ENCODE measurements at places on chromosomes 12 and 14.

- DNase-seq: no peak
Measured at GRCh38 chr14:34328178-34328577, 133.9 kb downstream of the SPTSSA start.

GRCh38 chr12:78566456-78566855 lies 298.1 kb upstream of the SYT1 start:
- DNase-seq: no peak

DNA sequence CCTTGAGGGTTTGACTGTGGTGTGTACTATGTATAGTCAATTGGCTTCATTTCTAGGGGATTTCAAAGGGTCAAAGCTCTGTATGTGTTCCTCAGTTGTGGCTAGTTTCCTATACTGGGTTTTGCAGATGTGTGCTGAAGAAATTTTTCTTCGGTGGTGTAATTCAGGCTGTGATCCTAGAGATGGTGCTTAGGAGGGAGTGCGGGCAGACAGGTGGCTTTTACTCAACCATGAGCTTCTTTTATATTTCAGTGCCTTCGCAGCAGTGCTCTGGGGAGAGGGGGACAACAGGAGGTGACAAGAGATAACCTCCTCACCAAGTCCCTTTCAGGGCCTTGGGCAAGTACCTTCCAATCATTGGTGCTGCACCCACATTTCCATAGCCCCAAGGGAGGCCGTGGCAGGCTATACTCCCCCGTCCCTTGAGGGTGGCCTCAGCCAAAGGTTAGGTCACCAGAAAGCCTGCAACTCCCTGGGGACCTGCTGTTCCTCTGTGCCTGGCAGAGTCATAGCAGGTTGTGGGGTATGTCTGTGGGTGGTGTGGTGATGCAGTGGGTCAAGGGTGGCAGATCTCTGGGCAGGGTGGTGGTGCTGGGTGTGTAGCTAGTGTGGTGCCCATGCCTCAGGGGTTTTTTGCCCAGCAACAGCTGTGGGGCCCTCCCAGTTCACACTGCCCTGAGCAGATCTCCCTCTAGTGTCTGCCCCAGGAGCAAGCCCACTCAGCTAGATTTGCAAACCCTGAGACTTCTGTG lies 37.0 kb upstream of the TMX1 start:
- DNase-seq: no peak

- DNase-seq: no peak
Measured at GRCh38 chr14:33542338-33543287, 408.3 kb downstream of the EGLN3 start.

DNA sequence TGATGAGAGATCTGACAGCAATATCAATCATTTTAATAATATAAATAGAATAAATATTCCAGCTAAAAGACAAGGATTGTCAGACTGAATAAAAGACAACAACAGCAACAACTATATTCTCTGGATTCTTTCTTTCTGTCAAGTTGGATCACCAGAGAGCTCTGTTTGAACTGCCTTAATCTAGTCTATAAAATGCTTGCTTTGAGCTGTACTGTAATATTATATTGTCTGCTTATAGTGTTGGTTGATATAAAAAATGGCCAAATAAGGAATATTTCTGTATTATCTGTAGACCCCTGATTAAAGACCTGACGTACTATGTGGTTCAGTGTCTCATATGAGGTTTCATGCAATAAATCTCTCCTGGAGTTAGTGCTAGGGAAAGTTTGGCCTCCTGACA lies 46.3 kb upstream of the CSRP2 start:
- DNase-seq: no peak

DNA sequence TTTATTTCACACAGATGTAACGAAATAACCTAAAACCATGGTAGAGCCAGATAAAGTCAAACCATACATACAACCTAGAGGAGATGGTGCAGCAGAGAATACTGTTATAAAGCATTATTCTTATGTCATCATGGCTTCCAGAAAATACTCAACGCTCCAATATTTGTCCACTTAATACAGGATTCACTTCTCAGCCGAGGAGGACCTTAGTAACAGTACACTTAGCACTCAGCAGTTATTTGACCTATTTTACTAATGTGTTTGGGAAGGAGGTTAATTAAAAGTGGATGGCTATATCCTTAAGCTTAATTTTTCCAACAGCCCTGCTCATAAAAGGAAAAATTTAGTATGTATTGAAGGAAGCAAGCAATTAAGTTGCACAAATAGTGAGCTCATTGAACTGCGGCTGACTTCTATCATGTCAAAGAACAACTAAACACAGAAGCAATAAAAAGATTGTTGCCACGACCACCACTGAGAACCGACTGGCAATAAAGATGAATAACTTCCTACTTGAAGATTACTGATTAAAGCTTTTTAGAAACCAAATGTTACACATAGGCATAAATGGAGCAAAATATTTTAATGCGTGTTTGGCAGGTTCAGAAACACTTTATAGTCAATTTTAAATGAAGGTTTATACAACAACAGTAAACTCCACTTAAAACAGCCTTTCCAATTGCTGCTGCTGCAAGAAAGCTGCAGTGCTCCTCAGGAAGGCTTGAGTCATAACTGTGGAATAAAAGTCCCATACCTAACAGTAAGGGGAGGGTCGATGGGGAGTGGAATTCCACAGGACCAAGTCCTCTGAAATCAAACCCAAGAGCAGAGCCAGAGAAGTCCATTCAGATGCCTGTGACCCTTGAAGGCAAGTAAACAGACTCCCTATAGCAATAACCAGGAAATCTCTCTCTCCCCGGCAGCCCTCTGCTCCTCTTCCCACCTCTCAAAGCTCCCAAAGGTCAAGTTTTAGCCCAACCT lies 218.9 kb upstream of the CDKN3 start:
- DNase-seq: no peak

DNA sequence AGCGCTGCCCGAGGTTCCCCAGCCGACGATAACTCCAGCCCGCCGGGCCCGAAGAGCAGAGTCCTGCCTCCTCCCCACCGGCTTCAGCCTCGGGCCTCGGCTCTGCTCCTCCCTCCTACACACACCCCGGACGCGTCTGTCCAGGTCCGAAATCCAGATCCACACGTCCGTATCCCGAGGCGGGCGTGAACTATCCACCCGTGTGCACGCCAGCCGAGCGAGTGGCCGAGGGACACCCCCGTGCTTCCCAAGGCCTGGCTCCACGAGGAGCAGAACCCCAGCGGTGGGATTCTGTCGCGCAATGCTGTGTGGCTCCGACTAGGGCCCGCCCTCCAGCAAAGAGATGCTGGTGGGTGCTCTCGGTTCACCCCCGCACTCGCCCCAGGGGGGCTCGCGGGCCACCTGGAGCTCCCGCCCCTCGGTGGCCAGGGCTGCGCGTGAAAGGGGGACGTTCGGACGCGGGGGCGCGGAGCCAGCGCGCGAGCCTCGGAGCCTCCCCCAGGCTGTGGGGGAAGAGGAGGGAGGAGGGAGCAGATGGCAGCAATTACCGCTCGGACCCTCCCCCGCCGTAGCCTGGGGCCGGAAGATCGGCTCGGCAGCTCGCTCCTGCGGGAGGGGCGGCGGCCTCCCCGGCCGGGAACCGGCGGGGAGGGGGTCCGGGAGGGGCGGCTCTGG lies 18.9 kb upstream of the ANKRD33 start:
- DNase-seq: no peak

GRCh38 chr12:25372002-25372401 lies 121.3 kb upstream of the KRAS start:
- DNase-seq: no peak

GRCh38 chr12:29781705-29782266 lies 2.0 kb downstream of the TMTC1 start:
- no peak for DNase-seq

GRCh38 chr12:107461222-107461975 lies 224.2 kb upstream of the PWP1 start:
- no peak for DNase-seq

Data from activated CD8-positive, alpha-beta memory T cell treated with anti-CD3 and anti-CD28 coated beads, Interleukin-2, amount 10 ng/mL, durations not matched to agents 7 days and 5 days (primary cell).